ENCODE measurements at places on chromosomes 7 and 10. TPM values are rescaled to one million over a fixed set of nuclear protein-coding genes. Genes with fewer than 3 reads are reported as not detected.

GRCh38 chr7:155807789-155808548 is 4.3 kb downstream of the SHH start:
- peaks cover 25% of the 10 kb centered on the region for H3K4me1 ChIP-seq
- no peaks in the 10 kb centered on the region for H3K36me3 ChIP-seq
- no peak for DNase-seq
- H3K27ac ChIP-seq = no peak overlapping the region

DNA sequence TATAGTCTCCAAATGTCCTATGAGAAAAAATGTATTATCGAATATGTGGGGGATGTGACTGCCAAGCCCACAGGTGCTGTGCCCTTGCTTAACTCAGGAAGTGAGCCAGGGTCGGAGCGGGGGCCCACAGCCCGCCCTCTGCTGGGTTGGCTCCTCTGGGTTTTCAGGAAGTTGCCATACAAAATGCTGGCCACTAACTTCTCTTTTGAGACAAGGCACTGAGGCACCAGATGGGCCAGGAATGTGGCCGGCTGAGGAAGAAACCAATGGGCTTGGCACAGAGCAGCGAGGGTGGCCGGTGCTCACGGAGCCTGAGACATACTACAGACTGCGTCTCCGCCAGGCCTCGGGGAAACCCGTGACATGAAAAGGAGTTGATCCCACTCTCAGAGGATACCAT is 58.9 kb downstream of the FAM53B start:
- H3K4me3 ChIP-seq = no peak overlapping the region
- peaks cover 64% of the 10 kb centered on the region for H3K4me1 ChIP-seq
- H3K27me3 ChIP-seq = no peaks in the 10 kb centered on the region

DNA sequence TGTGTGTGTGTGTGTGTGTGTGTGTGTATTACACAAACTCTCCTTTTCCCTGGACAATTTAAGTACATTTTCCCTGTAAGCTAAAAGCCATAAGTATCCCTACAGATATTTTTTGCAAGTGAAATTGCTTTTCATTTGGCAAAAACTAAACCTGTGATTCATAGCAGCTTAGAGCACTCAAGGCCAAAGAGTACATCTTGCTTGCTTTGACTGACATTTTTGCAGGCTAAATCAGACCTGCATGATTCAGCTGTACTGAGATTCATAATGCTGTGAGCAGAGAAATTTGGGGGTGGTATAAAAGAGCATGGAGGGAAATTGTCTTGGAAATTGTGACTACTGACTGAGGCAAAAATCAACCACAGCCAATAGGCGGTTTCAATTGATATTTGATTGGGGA is 500.4 kb downstream of the GFRA1 start:
- H3K27ac ChIP-seq = no peak overlapping the region
- H3K4me1 ChIP-seq = no peaks in the 10 kb centered on the region

DNA sequence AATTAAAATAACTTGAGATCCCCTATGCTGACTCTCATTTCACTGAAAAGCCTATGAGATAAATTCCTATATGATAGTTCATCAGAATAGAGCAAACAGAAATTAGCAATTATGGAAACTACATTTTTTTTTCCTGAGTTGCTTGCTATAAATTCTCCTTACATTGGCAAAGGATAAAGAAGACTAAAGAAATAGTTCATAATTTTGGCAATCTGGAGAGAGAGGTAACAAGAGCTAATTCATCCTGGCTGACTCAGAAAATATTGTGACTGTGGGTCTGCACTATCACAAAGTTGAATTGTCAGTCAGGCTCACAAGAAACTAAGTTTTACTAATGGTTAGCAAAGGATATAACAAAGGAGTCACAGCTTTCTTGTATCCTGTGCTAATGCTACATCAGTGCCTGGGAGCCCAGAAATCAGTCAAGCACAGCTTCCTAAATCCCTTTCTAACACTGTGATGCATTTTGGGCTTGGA is 483.0 kb downstream of the MAGI2 start:
- DNase-seq = no peak
- no peaks in the 10 kb centered on the region for H3K27me3 ChIP-seq
- no peak overlapping the region for H3K4me3 ChIP-seq
- H3K4me1 ChIP-seq = no peaks in the 10 kb centered on the region
- no peaks in the 10 kb centered on the region for H3K36me3 ChIP-seq
- H3K27ac ChIP-seq = no peak overlapping the region

DNA sequence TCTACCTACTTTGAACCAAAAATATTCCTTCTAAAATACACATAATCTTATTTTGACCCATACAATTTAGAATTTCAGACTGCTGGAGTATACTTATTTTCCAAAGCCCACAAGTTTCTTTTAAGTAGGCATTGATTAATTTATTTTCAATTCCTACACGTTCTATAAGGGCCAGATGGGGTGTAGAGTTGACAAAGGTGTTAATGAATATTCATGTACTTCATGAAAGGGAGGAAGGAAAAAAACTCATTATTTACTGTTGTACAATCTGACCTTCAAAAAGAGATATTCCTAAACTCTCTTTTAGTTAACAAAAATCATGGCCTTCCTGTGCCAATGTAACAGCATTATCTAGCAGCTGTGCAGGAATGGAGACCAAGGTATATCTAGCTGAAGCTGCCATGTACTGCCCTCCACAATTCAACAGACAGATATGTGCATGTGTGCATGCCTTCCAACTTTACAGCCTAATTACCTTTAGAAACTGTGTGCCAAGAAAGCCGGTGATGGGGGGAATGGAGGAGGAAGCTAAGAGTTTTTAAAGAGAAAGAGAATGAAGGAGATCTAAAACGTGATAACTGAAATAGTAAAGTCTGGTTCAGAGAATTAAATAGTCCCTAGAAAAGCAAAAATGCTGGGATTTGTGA is 108.9 kb downstream of the UPF2 start:
- no peak for DNase-seq
- peak overlapping the region; percentile 52 for H3K27ac ChIP-seq
- no peaks in the 10 kb centered on the region for H3K36me3 ChIP-seq
- no peak overlapping the region for H3K4me3 ChIP-seq
- H3K27me3 ChIP-seq = no peaks in the 10 kb centered on the region

- no peaks in the 10 kb centered on the region for H3K4me1 ChIP-seq
- no peaks in the 10 kb centered on the region for H3K27me3 ChIP-seq
- no peaks in the 10 kb centered on the region for H3K36me3 ChIP-seq
- no peak for DNase-seq
- no peak overlapping the region for H3K27ac ChIP-seq
Observed at GRCh38 chr7:88377434-88377833, 70.7 kb upstream of the STEAP4 start.

GRCh38 chr10:89633484-89633883 is 11.6 kb downstream of the PANK1 start:
- no peaks in the 10 kb centered on the region for H3K27me3 ChIP-seq
- no peaks in the 10 kb centered on the region for H3K4me1 ChIP-seq
- H3K36me3 ChIP-seq = no peaks in the 10 kb centered on the region
- H3K27ac ChIP-seq = no peak overlapping the region

GRCh38 chr7:130941322-130942210 is 207.6 kb upstream of the KLF14 start:
- peak overlapping the region; percentile 40 for H3K4me3 ChIP-seq
- H3K27me3 ChIP-seq = no peaks in the 10 kb centered on the region
- peak overlapping the region; percentile 65 for H3K27ac ChIP-seq
- H3K4me1 ChIP-seq = peaks cover 34% of the 10 kb centered on the region

DNA sequence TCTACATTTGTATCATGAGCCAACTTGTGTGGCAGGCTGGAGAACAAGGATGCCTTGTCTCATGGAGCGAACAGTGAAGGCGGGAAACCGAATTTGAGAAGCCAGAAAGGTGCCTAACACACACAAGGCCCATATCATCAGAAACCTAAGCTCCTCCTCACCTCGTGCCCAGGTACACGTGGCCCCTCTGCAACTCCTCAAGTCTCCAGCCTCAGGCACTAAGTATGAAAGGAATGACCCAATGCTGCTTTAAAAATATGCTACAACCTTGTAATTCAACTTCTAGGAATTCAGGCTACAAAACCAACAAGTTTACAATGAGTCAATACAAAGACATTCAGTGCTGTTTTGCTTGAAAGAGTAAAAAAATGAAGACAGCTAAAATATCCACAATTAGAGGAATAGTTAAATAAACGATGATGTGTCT is 95.7 kb downstream of the CDK6 start:
- H3K36me3 ChIP-seq = no peaks in the 10 kb centered on the region
- DNase-seq = no peak
- H3K4me3 ChIP-seq = no peak overlapping the region
- H3K27me3 ChIP-seq = no peaks in the 10 kb centered on the region

- H3K4me1 ChIP-seq = no peaks in the 10 kb centered on the region
- no peak for DNase-seq
- H3K27me3 ChIP-seq = no peaks in the 10 kb centered on the region
- no peak overlapping the region for H3K4me3 ChIP-seq
- no peaks in the 10 kb centered on the region for H3K36me3 ChIP-seq
- H3K27ac ChIP-seq = no peak overlapping the region
Observed at GRCh38 chr7:156833312-156833711, 59.7 kb downstream of the LMBR1 start.

- no peak overlapping the region for H3K4me3 ChIP-seq
- H3K27me3 ChIP-seq = no peaks in the 10 kb centered on the region
- H3K4me1 ChIP-seq = no peaks in the 10 kb centered on the region
- no peak overlapping the region for H3K27ac ChIP-seq
Observed at GRCh38 chr10:29908962-29909361, 150.4 kb downstream of the JCAD start.

- no peaks in the 10 kb centered on the region for H3K36me3 ChIP-seq
- DNase-seq = no peak
- H3K27me3 ChIP-seq = no peaks in the 10 kb centered on the region
Observed at GRCh38 chr7:55147736-55148135, 128.9 kb downstream of the EGFR start.

GRCh38 chr10:110901954-110902819 is 16.8 kb downstream of the BBIP1 start:
- H3K36me3 ChIP-seq = no peaks in the 10 kb centered on the region
- H3K4me3 ChIP-seq = no peak overlapping the region
- DNase-seq = no peak
- H3K4me1 ChIP-seq = no peaks in the 10 kb centered on the region

GRCh38 chr7:116671111-116671510 is 885 bp upstream of the MET start:
- DNase-seq = no peak
- no peak overlapping the region for H3K27ac ChIP-seq
- H3K27me3 ChIP-seq = no peaks in the 10 kb centered on the region
- H3K4me3 ChIP-seq = peak overlapping the region; percentile 61

- no peaks in the 10 kb centered on the region for H3K27me3 ChIP-seq
- H3K4me3 ChIP-seq = no peak overlapping the region
- no peak overlapping the region for H3K27ac ChIP-seq
Observed at GRCh38 chr10:26803849-26804248, 56.9 kb downstream of the ABI1 start.

DNA sequence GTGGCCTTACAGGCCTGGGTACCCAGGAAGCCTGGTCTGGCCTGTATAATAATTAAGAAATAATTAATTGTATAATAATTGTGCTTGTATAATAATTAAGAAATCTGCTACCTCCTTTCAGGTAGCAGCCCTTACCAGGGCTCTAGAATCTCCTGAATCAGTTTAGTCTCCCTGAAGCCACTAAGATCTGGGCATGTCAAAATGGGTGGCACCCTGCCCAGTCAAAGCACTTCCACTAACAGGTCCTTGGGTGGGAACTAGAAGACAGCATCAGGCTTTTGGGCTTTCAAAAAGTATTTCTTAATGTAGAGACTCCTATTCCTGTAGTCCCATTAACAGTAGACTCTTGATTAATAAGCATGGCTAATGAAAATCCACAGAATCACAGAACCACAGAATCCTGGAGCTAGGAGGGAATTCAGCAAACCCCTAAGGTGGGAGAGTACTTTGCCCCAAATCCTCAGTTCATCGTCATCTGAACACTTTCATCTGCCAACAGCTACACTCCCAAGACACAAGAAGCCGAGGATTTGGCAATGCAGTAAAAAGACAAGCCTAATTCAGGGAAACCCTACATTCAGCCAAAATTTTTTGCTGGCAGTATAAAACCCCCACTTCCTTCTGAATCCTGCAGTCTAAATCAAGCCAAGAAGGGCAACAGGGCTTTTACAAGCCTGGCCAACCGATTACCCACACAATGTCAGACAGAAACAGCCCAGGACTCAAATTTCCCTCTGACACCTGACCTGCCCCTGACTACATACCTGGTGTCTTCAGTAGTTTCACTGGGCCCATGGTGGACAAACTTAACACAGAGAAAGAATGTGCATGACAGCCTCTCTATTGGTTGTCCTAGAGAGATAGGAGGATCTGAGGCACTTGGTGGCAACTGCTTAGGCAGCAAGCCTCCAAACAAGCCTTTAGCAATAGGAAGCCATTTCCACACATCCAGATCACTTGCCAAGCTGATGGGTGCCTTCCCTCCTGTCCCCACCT is 5.9 kb upstream of the IL6 start:
- H3K36me3 ChIP-seq = no peaks in the 10 kb centered on the region
- DNase-seq = no peak
- H3K27ac ChIP-seq = no peak overlapping the region
- no peaks in the 10 kb centered on the region for H3K27me3 ChIP-seq
- peaks cover 5% of the 10 kb centered on the region for H3K4me1 ChIP-seq
- H3K4me3 ChIP-seq = no peak overlapping the region

GRCh38 chr7:55150709-55151451 is 132.1 kb downstream of the EGFR start:
- H3K4me3 ChIP-seq = no peak overlapping the region
- no peaks in the 10 kb centered on the region for H3K36me3 ChIP-seq
- DNase-seq = no peak
- H3K4me1 ChIP-seq = peaks cover 4% of the 10 kb centered on the region

- no peak overlapping the region for H3K4me3 ChIP-seq
- no peaks in the 10 kb centered on the region for H3K27me3 ChIP-seq
- no peak overlapping the region for H3K27ac ChIP-seq
Observed at GRCh38 chr7:69457595-69458504, 140.4 kb upstream of the AUTS2 start.

GRCh38 chr10:94192974-94193373 is 169.8 kb downstream of the NOC3L start:
- no peaks in the 10 kb centered on the region for H3K36me3 ChIP-seq
- no peak overlapping the region for H3K4me3 ChIP-seq
- no peak overlapping the region for H3K27ac ChIP-seq
- DNase-seq = no peak
- peaks cover 13% of the 10 kb centered on the region for H3K4me1 ChIP-seq

- peaks cover 2% of the 10 kb centered on the region for H3K4me1 ChIP-seq
- H3K36me3 ChIP-seq = no peaks in the 10 kb centered on the region
- no peak for DNase-seq
- no peak overlapping the region for H3K27ac ChIP-seq
Observed at GRCh38 chr7:134731616-134732015, 47.8 kb upstream of the CALD1 start.

- DNase-seq = no peak
- no peak overlapping the region for H3K4me3 ChIP-seq
- no peaks in the 10 kb centered on the region for H3K4me1 ChIP-seq
- H3K36me3 ChIP-seq = no peaks in the 10 kb centered on the region
- H3K27me3 ChIP-seq = no peaks in the 10 kb centered on the region
Observed at GRCh38 chr10:130022511-130023299, 58.6 kb upstream of the EBF3 start.

- no peaks in the 10 kb centered on the region for H3K27me3 ChIP-seq
- H3K36me3 ChIP-seq = no peaks in the 10 kb centered on the region
- peak overlapping the region; percentile 75 for H3K4me3 ChIP-seq
- DNase-seq = no peak
- peak overlapping the region; percentile 84 for H3K27ac ChIP-seq
Observed at GRCh38 chr7:44572771-44573170, 937 bp downstream of the DDX56 start.

The HMX2 gene
- total RNA-seq = 0.47 TPM

The PLXNA4 gene
- total RNA-seq = 5.5 TPM

The POLL gene
- 50.3 TPM for total RNA-seq

The GNGT1 gene
- not detected for total RNA-seq

The AGAP3 gene
- 65.6 TPM for total RNA-seq

The CCL24 gene
- not detected for total RNA-seq

The LMBR1 gene
- 219 TPM for total RNA-seq

The DPP6 gene
- 52.8 TPM for total RNA-seq

The SORCS1 gene
- 4.6 TPM for total RNA-seq

The NXPH1 gene
- total RNA-seq = 0.24 TPM
